ENCODE measurements at places on chromosomes 7 and 10. TPM values are rescaled to one million over a fixed set of nuclear protein-coding genes. Genes with fewer than 3 reads are reported as not detected.

- no peak overlapping the region for H3K4me3 ChIP-seq
- no peaks in the 10 kb centered on the region for H3K36me3 ChIP-seq
- DNase-seq, result no peak
- H3K27me3 ChIP-seq, result no peaks in the 10 kb centered on the region
These were observed 49.6 kb upstream of the PSMG3 start for GRCh38 chr7:1619152-1620079.

- no peak overlapping the region for H3K4me3 ChIP-seq
- H3K36me3 ChIP-seq, result peaks cover 5% of the 10 kb centered on the region
- peaks cover 38% of the 10 kb centered on the region for H3K4me1 ChIP-seq
- DNase-seq, result no peak
- H3K27ac ChIP-seq, result peak overlapping the region; percentile 72
These were observed 59.9 kb downstream of the CACUL1 start for GRCh38 chr10:118694848-118695247.

Gene SORCS1
- 7.1 TPM for total RNA-seq

- H3K4me1 ChIP-seq, result no peaks in the 10 kb centered on the region
- no peaks in the 10 kb centered on the region for H3K36me3 ChIP-seq
- no peak overlapping the region for H3K27ac ChIP-seq
- H3K27me3 ChIP-seq, result peaks cover 54% of the 10 kb centered on the region
These were observed 35.5 kb downstream of the SVOPL start for GRCh38 chr7:138665669-138666140.

GRCh38 chr10:108631332-108631731, 1292.0 kb downstream of the XPNPEP1 start:
- H3K4me1 ChIP-seq, result no peaks in the 10 kb centered on the region
- DNase-seq, result no peak
- no peaks in the 10 kb centered on the region for H3K27me3 ChIP-seq
- H3K27ac ChIP-seq, result no peak overlapping the region

- H3K4me1 ChIP-seq, result peaks cover 11% of the 10 kb centered on the region
- H3K27me3 ChIP-seq, result no peaks in the 10 kb centered on the region
- H3K4me3 ChIP-seq, result no peak overlapping the region
- H3K36me3 ChIP-seq, result no peaks in the 10 kb centered on the region
- no peak for DNase-seq
These were observed 260.2 kb upstream of the TMEM72 start for GRCh38 chr10:44650691-44651661.

DNA sequence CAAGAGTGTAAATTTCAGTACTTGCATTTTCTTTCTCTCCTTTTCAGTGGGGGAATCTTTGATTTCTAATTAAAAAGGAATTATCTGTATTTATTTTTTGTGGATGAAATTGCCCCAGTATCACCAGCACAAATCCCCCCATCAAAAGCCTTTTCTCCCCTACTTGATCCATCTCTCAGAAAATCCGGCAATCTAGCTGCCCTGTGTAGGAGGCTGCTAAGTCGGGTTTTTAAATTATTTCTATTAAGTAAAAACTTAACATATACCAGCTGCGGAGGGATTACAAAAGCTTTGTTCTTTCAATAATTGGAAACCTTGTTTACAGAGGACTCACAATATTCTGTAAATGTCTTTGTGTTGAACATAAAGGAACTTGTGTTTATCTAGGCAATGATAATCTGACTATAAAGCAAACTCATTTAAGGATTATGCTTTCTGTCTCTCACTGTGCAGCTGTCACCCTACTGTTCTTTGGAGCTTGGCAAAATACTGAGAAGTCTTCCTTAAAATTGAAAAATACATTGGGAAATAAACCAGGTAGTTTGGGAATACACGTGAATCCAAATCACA, 177.4 kb upstream of the PRR15 start:
- no peaks in the 10 kb centered on the region for H3K36me3 ChIP-seq
- H3K27ac ChIP-seq, result no peak overlapping the region
- H3K27me3 ChIP-seq, result no peaks in the 10 kb centered on the region
- H3K4me3 ChIP-seq, result no peak overlapping the region
- DNase-seq, result no peak

Gene LBX1
- not detected for total RNA-seq

Gene SLC35G1
- total RNA-seq, result 5.0 TPM

DNA sequence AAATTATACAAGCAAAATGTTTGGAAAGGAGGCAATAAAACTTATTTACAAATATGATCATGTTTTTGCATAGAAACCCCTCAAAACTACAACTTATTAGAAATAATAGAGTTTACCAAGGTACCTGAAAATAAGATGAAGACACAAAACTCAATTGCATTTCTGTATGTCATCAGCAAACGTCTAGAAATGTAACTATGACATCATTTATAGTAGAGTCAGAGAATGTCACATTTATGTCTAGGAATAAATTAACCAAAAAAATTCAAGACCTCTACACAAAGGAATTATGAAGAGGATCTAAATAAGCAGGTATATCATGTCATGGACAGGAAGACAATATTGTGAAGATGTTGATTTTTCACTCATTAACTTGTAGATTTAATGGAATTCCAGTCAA, 81.1 kb downstream of the PALS2 start:
- no peaks in the 10 kb centered on the region for H3K27me3 ChIP-seq
- H3K4me1 ChIP-seq, result no peaks in the 10 kb centered on the region
- no peak overlapping the region for H3K4me3 ChIP-seq
- no peak for DNase-seq

Gene SUV39H2
- total RNA-seq, result 9.6 TPM

Gene RBM48
- 10.8 TPM for total RNA-seq

Gene PRPS1L1
- not detected for total RNA-seq

Gene ZNF365
- total RNA-seq, result 0.50 TPM

DNA sequence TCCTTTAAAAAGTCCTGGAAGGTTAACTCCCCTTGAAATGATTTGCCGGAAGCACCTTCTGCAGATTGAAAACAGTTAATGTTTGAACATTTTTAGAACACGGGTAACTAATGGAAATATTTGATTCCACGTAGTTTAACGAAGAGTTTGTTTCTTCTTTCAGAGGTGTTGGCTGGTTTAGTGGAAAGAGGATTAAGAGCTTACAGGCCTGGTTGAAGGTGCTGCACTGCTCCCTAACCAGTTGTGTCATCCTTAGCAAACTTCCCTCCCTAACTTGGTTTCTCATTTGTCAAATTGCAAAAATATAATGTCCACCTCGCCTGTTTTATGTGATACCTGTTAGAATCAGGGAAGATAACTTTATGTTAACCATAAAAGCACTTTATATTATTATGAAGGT, 243.0 kb upstream of the FZD8 start:
- DNase-seq, result no peak
- H3K4me3 ChIP-seq, result no peak overlapping the region
- H3K4me1 ChIP-seq, result peaks cover 14% of the 10 kb centered on the region
- no peaks in the 10 kb centered on the region for H3K36me3 ChIP-seq
- no peak overlapping the region for H3K27ac ChIP-seq
- no peaks in the 10 kb centered on the region for H3K27me3 ChIP-seq

GRCh38 chr7:145584401-145584800, 532.2 kb upstream of the CNTNAP2 start:
- no peaks in the 10 kb centered on the region for H3K36me3 ChIP-seq
- DNase-seq, result no peak
- H3K4me1 ChIP-seq, result no peaks in the 10 kb centered on the region
- no peak overlapping the region for H3K4me3 ChIP-seq
- H3K27ac ChIP-seq, result no peak overlapping the region

Gene GOLGA7B
- 0.29 TPM for total RNA-seq

DNA sequence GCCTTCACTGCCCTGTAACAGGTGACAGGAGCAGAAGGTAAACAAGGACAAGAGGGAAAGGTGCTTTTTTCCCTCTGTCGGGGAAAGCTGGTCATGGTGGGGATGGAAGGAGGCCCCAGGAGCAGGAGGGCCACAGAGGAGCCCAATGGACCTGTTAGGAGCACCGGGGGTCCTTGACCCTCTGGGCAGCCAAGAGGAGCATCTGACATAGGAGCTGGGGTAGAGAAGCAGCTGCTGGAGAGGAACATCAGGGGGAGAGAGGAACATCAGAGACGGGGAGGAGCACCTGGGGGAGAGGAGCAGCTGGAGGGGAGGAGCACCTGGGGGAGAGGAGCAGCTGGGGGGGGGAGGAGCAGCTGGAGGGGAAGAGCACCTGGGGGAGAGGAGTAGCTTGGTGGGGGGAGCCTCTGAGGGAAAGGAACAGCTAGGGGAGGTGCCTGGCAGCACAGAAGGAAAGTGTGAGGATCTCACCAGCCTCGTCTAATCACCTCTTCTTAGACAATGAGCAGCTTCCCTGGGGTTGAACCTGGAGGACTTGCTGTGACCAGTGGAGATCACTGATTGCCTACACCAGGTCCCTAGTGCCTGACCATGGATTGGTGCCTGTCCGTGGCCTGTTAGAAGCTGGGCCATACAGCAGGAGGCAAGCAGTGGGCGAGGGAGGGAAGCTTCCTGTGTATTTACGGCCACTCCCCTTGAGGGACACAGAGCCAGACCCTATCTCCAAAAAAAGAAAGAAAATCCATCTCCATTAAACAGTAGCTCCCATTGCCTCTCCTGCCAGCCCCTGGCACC, 37.6 kb downstream of the JAKMIP3 start:
- H3K27ac ChIP-seq, result no peak overlapping the region
- DNase-seq, result no peak
- no peaks in the 10 kb centered on the region for H3K36me3 ChIP-seq

Gene GPR37
- total RNA-seq, result 15.2 TPM

Gene FRG2B
- not detected for total RNA-seq

Gene PTF1A
- not detected for total RNA-seq

DNA sequence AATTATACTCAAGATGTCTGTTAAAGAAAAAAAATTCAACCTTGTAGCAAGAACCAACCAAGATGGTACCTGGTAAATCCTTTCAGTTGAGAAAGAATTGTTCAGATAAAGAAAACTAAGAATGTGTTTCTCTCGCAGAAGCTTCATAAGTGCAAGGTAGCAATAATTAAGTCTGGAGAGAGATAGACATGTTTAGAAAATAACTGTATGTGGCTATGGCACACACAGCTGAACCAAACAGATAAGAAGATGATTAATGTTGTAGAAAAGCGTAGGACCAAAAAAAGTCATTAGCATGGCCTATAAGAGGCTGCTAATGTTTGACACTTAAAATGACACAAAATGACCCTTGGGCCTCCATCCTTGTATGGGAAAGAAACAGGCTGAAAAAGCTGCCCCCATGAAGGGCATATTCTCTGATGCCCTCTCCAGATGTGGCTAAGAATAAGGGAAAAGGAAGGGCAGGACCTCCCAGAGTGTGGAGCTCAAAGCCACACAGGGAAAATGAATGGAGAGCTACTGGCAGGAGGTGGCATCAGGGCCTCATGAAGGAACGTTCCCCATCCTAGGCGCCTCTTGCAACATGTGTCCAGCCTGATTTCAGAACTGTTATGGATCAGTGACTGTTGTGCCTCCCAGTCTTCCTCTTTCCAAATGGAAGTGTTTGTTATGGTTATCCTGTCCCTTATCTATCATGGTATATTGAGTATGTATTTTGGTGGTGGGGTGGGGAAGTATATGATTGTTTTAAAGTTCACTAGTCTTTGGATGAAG, 30.7 kb downstream of the TLL2 start:
- no peak overlapping the region for H3K4me3 ChIP-seq
- DNase-seq, result no peak
- no peak overlapping the region for H3K27ac ChIP-seq

Data from esophagus muscularis mucosa (tissue), 4 donors.